ENCODE measurements at places on chromosomes 16 and 17. TPM values are rescaled to one million over a fixed set of nuclear protein-coding genes. Genes with fewer than 3 reads are reported as not detected.

The KRT23 gene
- not detected for total RNA-seq

The MYO19 gene
- 62.3 TPM for total RNA-seq

The MYO15B gene
- 5.6 TPM for total RNA-seq

The ESRP2 gene
- 2.9 TPM for total RNA-seq

The CCL4 gene
- total RNA-seq, result not detected

The DOC2B gene
- 19.4 TPM for total RNA-seq

The CACNA1G gene
- total RNA-seq, result not detected

The FOXC2 gene
- 21.7 TPM for total RNA-seq

The KRTAP1-1 gene
- not detected for total RNA-seq

The CDH11 gene
- 99.6 TPM for total RNA-seq

The KRTAP17-1 gene
- not detected for total RNA-seq

The ELP5 gene
- 27.7 TPM for total RNA-seq

The MT1G gene
- total RNA-seq, result not detected

The KRT39 gene
- total RNA-seq, result not detected

The DPEP2 gene
- 0.23 TPM for total RNA-seq

The ST6GALNAC2 gene
- 3.3 TPM for total RNA-seq

The SULT1A4 gene
- 5.5 TPM for total RNA-seq

The PABPN1L gene
- total RNA-seq, result not detected

The CD7 gene
- total RNA-seq, result not detected

The TNFRSF12A gene
- 202 TPM for total RNA-seq

The CHST5 gene
- not detected for total RNA-seq

The TMEM235 gene
- not detected for total RNA-seq

The RGS11 gene
- 3.9 TPM for total RNA-seq
